ENCODE measurements at places on chromosomes 11 and 22.

DNA sequence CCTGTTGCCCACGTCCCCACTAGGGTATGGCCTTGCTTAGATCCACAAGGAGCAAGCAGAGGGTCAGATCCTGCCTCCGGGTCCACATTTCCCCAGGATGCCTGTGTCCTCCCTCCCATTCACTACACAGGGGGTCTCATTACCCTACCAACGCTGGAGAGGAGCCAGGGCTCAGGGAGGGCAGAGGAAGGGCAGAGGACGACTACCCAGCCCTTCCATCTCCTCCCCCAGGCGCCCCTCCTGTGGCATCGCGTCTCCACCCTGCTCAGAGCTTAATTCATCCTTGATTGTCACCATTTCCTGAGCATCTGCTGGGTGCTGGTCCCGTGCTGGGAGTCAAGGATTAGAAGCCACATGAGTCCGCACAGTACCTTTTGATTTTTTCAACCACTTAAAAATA is 5.0 kb downstream of the NFAM1 start:
- no peak for DNase-seq

DNA sequence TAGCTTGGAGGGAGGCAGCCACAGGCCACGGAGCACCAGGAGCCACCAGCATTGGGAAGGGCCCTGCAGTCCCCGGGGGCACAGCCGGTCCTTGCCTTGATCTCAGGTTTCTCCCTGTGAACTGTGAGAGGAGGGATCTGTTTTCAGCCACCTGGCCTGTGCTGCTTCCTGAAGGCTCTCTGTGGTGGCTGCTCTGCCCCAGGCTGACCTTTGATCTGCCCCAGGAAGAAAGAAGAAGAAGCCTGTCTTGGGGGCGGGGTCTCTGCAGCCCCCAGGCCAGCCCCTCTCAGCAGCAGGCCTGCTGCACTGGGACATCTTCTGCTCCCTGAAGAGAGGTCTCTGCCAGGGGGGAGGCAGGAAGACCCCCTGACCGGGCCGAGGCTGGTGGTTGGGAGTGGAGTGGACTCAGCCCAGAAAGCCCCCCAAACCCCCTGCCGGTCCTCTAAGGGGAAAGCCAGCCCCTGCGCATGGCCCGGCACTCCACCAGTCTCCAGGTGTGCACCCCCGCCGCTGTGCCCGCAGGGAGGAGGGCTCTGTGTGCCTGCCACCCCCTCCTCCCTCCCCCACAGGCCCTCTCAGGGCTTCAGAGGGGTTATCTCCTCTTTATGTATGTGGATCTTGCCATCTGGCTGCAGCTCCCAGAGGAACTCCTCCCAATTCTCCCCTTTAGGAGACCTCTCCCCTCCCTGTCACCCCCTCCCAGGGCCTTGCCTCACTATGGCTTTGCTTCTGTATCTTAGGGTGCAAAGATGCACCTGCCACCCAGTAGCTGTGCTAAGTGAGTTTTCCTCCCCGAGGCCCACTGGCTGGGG is 675.3 kb downstream of the BRD1 start:
- no peak for DNase-seq

DNA sequence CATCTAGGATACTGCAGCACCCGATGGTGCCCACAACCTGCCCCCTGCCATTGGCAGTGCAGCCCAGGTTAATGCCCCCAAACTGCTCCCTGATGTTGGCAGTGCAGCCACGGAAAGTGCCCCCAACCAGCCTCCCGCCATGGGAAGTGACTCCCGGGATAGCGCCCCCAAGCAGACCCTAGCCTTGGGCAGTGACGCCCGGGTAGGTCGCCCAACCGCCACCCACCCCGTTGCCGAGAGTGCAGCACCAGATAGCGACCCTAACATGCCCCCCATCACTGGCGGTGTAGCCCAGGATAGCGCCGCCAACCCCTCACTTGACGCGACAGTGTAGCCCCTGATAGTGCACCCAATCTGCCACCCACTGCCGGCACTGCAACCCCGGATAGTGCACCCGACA is 38.5 kb downstream of the C22orf42 start:
- DNase-seq, result no peak

GRCh38 chr11:17646451-17647145 is 72.8 kb upstream of the MYOD1 start:
- DNase-seq, result no peak

GRCh38 chr11:7490054-7490453 is 4.7 kb downstream of the OLFML1 start:
- DNase-seq, result no peak

DNA sequence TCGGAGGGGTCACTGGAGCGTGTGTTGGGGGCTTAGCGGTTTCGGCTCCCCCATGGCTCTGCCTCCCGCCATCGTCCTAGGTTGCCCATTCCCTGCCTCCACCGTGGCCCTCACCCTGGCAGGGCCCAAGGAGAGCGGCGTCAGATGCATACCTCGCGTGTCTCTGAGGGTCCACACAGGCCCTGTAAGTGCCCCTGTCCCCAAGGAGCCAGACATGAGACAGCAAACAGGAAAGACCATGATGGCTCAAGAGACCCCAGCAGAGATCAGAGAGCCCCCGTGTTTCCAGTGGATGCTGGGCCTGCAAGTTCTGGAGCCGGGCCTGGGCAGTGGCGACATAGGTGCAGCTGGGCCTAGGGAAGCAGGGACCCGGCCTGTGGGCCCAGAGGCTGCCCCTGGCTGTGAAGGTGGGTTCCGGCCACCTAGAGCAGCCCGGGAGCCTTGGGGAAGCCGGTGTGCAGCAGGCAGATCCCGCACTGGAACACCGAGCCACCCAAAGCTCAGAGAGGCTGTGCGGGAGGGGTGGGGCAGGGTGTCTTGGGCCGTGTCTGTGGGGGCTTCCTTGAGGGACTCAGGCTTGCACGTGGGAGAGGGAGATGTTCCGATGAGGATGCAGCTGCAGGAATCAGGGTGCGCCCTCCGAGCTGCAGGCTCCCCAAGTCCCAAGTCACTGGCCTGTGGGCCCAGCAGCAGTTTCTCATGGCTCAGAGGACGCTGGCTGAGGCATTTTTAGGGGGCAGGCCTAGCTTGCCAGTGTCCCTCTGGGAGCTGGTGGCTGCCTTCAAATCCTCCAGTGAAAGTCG is 126.4 kb downstream of the KCNQ1OT1 start:
- no peak for DNase-seq

DNA sequence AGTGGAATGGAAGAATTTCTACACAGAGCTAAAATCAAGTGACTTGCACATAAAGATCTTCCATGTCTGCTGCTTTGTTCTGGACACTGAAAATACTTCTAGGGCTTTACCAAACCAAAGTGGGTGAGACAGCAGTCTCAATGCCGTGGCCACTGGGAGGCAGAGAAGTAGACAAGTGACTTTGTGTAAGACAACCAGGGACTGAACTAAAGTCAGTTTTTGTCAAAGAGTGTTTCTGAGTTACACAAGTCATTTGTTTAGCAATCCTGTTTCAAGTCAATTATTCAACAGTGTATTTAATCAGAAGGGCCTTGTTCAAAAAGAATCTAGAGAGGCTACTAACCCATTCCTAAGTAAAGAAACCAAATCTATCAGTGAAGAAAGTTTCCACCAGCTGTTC is 46.6 kb downstream of the TCP11L1 start:
- no peak for DNase-seq

GRCh38 chr22:36227396-36227795 is 11.9 kb downstream of the APOL2 start:
- DNase-seq, result no peak

GRCh38 chr11:64724863-64725532 is 2.0 kb upstream of the NRXN2 start:
- DNase-seq, result no peak

DNA sequence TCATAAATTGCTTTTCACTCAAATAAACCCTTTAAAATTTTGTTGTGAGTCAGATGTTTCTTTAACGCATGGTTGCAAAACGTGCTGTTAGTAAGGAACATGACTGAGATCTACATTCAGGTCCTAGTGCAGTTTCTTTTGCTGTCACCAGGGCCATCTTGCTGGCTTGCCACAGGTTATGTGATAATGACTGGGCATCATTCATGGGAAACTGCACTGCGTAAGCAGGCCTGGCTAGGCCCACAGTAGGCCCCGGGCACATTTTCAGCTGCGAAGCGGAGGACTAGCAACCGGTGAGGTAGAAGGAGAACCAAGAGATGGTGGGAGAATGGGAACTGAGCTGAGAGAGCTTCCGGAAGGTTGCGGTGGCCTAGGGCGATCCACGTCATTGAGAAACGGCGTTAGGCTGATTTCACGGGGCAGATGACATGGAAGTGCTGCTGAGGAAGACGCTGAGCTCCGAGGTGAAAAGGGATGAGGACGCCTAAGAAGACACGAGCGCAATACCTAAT is 3.2 kb upstream of the KLHDC7B start:
- no peak for DNase-seq

DNA sequence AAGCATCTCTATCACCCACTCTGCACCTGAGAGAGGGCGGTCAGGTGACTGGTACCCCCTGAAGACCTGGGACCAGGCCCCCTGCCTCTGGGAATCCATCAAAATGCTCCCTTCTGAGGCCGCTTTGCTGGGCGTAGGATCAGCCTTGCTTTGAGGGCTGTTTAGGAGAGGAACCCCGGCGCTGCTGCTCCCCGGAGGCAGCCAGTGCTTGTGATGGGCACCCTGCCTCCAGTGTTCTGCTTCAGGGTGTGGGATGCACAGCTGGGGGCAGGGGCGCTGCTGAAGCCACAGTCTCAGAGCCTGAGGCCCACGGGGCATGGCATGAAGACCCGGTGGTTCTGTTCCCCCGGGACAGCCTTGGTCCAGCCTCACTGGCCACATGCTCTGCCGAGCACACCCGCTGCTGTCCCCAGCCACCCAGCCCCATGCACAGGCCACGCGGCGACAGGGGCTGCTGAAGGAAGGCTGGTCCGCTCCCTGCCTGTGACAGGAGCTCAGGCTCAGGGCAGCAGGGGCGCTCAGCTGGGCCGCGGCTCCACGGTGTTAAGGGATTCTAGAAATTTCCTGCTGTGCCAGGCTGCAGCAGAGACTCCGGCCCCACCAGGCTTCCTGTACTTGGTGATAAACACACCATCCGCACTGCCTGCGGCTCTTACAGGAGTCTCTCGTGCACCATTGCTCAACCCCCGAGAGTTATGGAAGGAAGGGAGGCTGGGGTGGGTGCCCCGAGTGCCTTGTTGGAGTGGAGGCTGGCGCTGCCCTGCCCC is 91.0 kb downstream of the KCNQ1 start:
- no peak for DNase-seq

DNA sequence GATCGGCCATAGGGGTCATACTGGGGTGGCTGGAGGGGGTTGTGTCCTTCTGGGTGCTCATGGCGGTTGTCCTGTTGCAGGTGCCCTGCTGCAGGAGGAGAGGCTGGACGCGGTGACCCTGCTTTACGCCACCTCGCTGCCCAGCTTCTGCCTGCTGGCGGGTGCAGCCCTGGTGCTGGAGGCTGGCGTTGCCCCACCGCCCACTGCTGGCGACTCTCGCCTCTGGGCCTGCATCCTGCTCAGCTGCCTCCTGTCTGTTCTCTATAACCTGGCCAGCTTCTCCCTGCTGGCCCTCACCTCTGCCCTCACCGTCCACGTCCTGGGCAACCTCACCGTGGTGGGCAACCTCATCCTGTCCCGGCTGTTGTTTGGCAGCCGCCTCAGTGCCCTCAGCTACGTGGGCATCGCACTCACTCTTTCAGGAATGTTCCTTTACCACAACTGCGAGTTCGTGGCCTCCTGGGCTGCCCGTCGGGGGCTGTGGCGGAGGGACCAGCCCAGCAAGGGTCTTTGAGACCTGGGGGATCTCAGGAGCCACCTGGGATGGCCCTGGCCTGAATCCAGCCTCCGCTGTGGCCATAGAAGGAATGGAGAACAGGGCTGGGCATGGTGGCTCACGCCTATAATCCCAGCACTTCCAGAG is 11.1 kb downstream of the SLC35E4 start:
- DNase-seq, result no peak

DNA sequence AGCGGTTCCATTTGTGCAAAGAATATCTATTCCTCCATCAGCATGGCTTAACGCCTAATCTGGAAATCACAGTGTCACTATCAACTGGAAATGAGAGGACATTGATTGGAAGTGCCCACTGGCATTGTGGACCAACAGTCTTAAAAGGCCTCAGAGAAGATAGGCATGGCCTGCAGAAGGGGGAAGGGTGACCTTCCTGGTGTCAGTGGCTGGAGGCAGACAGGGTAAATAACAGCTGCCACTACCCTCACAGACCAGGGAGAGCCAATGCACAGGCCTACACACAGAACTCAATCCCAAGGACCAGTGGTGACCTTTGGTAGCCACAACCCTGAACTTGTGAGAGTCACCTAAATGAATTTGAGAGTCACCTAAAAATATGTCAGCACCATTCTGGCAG is 36.0 kb downstream of the DDIAS start:
- no peak for DNase-seq

DNA sequence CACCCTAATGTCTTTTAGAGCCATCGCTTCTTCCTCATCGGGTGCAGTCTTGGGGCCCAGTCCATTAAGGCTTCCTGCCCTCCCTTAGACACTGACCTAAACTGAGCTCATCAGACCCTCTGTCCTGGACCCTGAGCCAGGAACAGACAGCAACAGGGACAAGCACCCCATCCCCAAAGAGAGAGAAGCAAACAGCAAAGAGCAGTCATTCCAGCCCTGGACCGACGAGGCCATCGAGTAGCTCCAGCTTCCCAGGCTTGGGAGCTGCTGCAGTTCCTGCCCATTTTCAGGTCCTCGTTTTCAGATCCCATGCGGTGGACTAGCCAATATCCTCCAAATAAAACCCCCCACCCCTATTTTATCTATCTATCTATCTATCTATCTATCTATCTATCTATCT is 25.8 kb upstream of the CACNG2 start:
- no peak for DNase-seq

- DNase-seq, result no peak
Measured at GRCh38 chr22:39248254-39248653, 3.5 kb upstream of the PDGFB start.

- DNase-seq, result no peak
Measured at GRCh38 chr11:119115484-119116234, 5.7 kb upstream of the HINFP start.
